ENCODE measurements at places on chromosomes 2 and 18. TPM values are rescaled to one million over a fixed set of nuclear protein-coding genes. Genes with fewer than 3 reads are reported as not detected.

IMPA2 gene
- 25.3 TPM for polyA plus RNA-seq

MAP3K19 gene
- polyA plus RNA-seq, result not detected

SOX11 gene
- polyA plus RNA-seq, result not detected

PMAIP1 gene
- 1.6 TPM for polyA plus RNA-seq

ABHD1 gene
- polyA plus RNA-seq, result 0.79 TPM

HOXD4 gene
- polyA plus RNA-seq, result 2.5 TPM

MTHFD2 gene
- polyA plus RNA-seq, result 36.1 TPM

TANC1 gene
- 10.1 TPM for polyA plus RNA-seq

UGT1A8 gene
- not detected for polyA plus RNA-seq

SLC40A1 gene
- 58.0 TPM for polyA plus RNA-seq

APOB gene
- polyA plus RNA-seq, result 0.12 TPM

CD207 gene
- not detected for polyA plus RNA-seq

GPR35 gene
- polyA plus RNA-seq, result 0.60 TPM

IL1B gene
- polyA plus RNA-seq, result 31.0 TPM

KCNS3 gene
- polyA plus RNA-seq, result 1.5 TPM

ZSWIM2 gene
- polyA plus RNA-seq, result not detected

RAMP1 gene
- 7.3 TPM for polyA plus RNA-seq

NR4A2 gene
- 93.8 TPM for polyA plus RNA-seq
